Iris pigment epithelial cell (primary cell): ENCODE measurements at places on chromosomes 7 and 10.

DNA sequence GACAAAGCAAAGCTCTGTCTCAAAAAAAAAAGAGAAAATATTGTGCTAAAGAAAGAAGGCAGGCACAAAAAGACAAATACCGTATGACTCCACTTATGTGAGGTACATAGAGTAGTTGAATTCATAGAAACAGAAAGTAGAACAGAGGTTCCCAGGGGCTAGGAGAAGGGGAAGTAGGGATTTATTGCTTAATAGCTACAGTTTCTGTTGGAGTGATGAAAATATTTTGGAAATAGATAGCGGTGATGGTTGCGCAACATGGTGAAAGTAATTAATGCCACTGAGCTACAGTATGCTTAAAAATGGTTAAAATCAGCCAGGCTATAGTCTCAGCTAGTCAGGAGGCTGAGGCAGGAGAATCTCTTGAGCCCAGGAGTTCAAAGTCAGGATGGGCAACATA is 18.5 kb upstream of the NPFFR1 start:
- peak; percentile 65 for DNase-seq

GRCh38 chr7:21920936-21921335 is 24.8 kb downstream of the CDCA7L start:
- no peak for DNase-seq

- no peak for DNase-seq
Observed at GRCh38 chr7:4108951-4109350, 573.1 kb upstream of the FOXK1 start.

DNA sequence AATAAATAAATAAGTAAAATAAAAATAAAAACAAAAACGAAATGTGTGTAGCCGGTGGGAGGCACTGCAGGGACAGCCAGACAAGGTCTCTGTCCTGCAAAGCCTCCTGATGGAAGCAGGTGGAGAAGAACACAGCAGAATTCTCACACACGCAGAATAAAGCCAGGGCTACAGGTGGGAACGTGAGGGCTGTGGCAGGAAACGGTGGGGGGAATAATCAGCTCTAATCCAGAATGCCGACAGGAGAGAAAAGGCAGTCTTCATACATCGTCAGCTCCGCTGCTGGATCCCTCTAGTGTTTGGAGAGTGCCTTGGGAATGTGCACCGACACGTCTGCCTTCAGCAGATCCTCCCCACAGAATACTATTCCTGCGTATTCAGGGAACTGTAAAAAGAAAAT is 6.8 kb upstream of the SNX8 start:
- no peak for DNase-seq

DNA sequence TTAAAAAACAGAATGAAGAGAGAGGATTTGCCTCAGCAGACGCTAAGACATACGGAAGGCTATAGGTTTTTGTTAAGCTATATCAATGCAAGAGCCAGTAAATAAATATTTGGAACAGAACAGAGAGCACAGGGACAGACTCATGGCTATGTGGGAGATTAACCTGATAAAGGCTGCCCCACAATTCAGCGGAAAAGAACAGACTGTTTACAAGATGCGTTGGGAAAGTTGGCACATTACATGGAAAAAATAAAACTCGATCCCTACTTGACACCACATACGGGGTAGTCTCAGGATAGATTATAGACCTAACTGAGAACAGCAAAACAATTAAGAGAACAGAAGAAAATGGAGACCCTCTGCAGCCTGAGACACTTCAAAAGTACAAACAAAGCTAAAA is 10.8 kb downstream of the KCNH2 start:
- DNase-seq, result no peak

- DNase-seq, result no peak
Observed at GRCh38 chr7:151793531-151793951, 83.4 kb downstream of the PRKAG2 start.

DNA sequence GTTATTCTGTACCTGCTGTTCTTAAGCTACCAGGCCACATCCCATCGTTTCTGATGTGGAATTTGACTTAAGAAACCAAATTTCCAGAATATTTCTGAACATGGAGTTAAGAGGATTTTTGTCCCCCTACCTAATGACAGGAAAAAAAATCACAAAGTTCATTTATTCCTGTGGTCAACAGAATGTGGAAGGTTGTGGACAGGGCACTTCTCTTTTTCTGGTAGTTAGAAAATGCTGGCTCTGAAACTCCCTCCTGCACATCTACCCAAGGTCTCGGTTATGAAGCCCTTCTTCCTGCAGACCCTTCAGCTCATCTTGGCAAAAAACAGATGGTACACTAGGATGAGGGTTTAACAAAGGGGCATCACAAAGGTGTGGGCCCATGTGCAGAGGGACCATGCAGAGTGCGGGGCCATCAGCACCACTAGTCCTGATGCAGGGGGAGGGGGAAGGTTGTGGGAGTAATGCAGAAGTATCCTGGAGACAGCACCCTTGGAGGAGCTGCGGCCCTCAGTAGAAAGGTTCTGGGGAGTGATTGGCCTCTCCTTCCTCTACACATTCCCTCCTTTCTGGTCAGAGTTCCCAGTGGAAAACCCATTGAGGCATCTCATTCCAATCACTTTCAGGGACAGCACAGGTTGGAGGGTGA is 9.8 kb downstream of the ALOX5 start:
- no peak for DNase-seq

DNA sequence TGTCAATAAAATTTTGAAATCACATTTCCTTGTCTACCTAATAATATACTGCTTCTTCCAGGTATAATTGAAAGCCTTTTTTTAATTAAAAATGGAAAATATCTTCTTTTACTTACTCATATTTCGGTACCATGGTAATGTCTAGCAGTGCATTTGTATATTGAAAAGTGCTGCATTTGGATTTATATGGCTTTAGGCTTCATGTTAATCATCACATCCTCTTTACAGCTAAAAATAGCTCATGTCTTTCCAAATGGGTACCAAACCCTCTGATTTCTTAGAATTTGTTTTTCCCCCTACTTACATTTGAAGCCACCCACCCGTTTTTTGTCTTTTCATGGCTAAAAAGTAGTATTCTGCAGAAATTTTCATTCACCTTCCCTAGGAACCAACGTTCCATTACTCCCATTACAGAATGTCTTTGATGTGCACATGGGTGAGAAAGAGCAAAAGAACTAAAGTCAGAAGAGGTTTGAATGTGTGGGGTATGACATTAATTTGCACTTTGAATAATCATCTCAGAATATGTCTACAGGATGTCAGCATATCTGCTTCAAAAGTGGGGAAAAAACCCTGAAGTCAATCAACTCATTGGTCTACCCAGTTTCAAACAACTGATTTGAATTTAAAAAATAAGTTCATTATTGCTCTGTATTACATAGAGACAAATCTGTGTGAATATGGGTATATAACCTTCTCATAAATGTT is 935.9 kb downstream of the GATA3 start:
- no peak for DNase-seq

DNA sequence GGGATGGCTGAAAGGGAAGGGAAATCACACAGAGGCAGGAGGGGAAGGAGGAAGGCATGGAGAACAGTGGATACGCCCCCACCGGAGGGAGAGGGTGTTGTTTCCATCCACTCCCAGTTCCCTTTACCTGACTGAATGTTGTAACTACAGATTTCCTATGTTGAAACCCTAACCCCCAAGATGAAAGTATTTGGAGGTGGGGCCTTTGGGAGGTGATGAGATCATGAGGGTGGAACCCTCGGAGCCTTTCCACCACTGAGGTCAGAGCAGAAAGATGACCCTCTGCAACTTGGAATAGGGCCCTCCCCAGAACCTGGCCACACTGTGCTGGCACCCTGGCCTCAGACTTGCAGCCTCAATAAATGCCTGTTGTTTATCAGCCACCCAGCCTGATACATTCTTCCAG is 48.6 kb upstream of the CNPY1 start:
- DNase-seq, result no peak

GRCh38 chr7:114138587-114138986 is 219.8 kb upstream of the PPP1R3A start:
- no peak for DNase-seq
